IMR-90 (cell line): ENCODE measurements at places on chromosomes 6 and 20. TPM values are rescaled to one million over a fixed set of nuclear protein-coding genes. Genes with fewer than 3 reads are reported as not detected.

The VWA7 gene
- total RNA-seq: under 0.01 and 0.28 TPM in 2 replicates

The KLHDC3 gene
- total RNA-seq: 69.7 and 76.0 TPM in 2 replicates

The LCA5 gene
- total RNA-seq: 2.0 and 3.3 TPM in 2 replicates

The HLA-DOA gene
- total RNA-seq: not detected in 2 replicates

The TMEM30A gene
- total RNA-seq: 111 and 206 TPM in 2 replicates

The VARS2 gene
- total RNA-seq: 6.9 and 7.2 TPM in 2 replicates

The DOP1A gene
- 32.4 and 35.8 TPM in 2 replicates for total RNA-seq

The VEGFA gene
- total RNA-seq: 156 and 190 TPM in 2 replicates

The CST3 gene
- total RNA-seq: 26.0 and 30.8 TPM in 2 replicates

The SIRPD gene
- total RNA-seq: not detected in 2 replicates

The ZC2HC1B gene
- total RNA-seq: not detected in 2 replicates

The FOXF2 gene
- 2.5 TPM in 2 replicates for total RNA-seq

The CARMIL1 gene
- 2.9 and 3.3 TPM in 2 replicates for total RNA-seq

The GGTLC1 gene
- not detected in 2 replicates for total RNA-seq

The PBOV1 gene
- not detected in 2 replicates for total RNA-seq

The ABHD16B gene
- not detected in 2 replicates for total RNA-seq

The DDX43 gene
- total RNA-seq: under 0.01 TPM in 1 of 2 replicates, not detected in the other

The GPLD1 gene
- total RNA-seq: 0.18 and 0.28 TPM in 2 replicates

The CD40 gene
- 0.28 and 0.36 TPM in 2 replicates for total RNA-seq

The TFAP2B gene
- not detected in 2 replicates for total RNA-seq

The ZSCAN16 gene
- 2.5 and 3.0 TPM in 2 replicates for total RNA-seq

The OR2H2 gene
- not detected in 2 replicates for total RNA-seq

The FAM83C gene
- total RNA-seq: not detected in 2 replicates

The TBX18 gene
- total RNA-seq: 0.83 and 1.3 TPM in 2 replicates

The CTAGE9 gene
- total RNA-seq: not detected in 2 replicates

The GOPC gene
- 23.8 and 50.3 TPM in 2 replicates for total RNA-seq

The PLCB1 gene
- total RNA-seq: 16.1 and 17.5 TPM in 2 replicates

The NRM gene
- total RNA-seq: 1.7 and 2.2 TPM in 2 replicates

The PNPLA1 gene
- not detected in 2 replicates for total RNA-seq

The SH3BGRL2 gene
- 5.6 and 9.7 TPM in 2 replicates for total RNA-seq

The SNPH gene
- 4.5 and 4.7 TPM in 2 replicates for total RNA-seq

The RAMACL gene
- total RNA-seq: 0.90 and 1.1 TPM in 2 replicates

The FILIP1 gene
- total RNA-seq: under 0.01 TPM in 2 replicates

The GSTA2 gene
- total RNA-seq: not detected in 2 replicates

The EMILIN3 gene
- under 0.01 TPM in 2 replicates for total RNA-seq

The SLC17A3 gene
- total RNA-seq: not detected in 2 replicates

The BTN1A1 gene
- total RNA-seq: not detected in 2 replicates

The IYD gene
- not detected in 2 replicates for total RNA-seq

The CRISP2 gene
- not detected in 2 replicates for total RNA-seq

The KCNK16 gene
- not detected in 2 replicates for total RNA-seq

The HDGFL1 gene
- total RNA-seq: not detected in 2 replicates

The SLCO4A1 gene
- total RNA-seq: 0.56 and 0.72 TPM in 2 replicates

The HLA-DQB1 gene
- not detected in 2 replicates for total RNA-seq

The MMP24 gene
- 0.36 and 0.56 TPM in 2 replicates for total RNA-seq

The PAX1 gene
- not detected in 2 replicates for total RNA-seq

The ACTL10 gene
- total RNA-seq: 0.18 and 0.28 TPM in 2 replicates

The TRIM31 gene
- total RNA-seq: not detected in 2 replicates

The THEMIS gene
- under 0.01 TPM in 1 of 2 replicates, not detected in the other for total RNA-seq

The PTK6 gene
- total RNA-seq: not detected in 2 replicates

The RWDD1 gene
- total RNA-seq: 35.8 and 92.8 TPM in 2 replicates
